ENCODE measurements at places on chromosomes 5 and 9. TPM values are rescaled to one million over a fixed set of nuclear protein-coding genes. Genes with fewer than 3 reads are reported as not detected.

The UBTD2 gene
- total RNA-seq, result 1.7 TPM

The DNAJB5 gene
- total RNA-seq, result 1.9 TPM

DNA sequence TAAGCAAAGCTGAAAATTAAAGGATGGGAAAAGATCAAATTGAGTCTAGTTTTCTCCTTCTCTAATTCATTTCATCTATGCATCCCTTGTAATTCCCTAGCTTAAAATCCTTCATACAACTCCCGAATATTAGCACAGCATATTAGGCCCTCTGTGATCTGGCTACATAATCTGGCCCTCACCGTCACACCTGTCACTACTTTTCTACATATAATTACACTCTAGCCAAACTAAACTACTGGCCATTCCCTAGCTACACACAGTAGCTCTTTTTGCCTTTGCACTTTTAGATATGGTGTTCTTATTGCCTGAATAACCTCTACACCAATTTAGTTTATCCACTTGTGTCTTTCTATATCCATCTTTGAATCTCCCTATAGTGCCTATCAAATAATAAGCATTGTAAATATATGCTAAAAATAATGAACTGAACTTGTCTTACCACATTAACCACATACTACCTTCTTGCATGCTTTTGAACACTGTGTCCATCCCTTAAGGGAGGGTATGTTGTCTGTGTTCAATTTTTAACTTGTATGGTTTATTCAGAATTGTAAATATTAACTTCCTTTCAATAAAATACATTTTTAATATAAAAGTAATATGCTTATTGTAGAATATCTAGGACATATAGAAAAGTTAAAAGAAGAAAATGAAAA is 15.9 kb downstream of the RANBP6 start:
- DNase-seq, result no peak

The GAPVD1 gene
- total RNA-seq, result 83.2 TPM

- no peak for DNase-seq
Observed at GRCh38 chr5:61881821-61882487, 424.1 kb upstream of the KIF2A start.

DNA sequence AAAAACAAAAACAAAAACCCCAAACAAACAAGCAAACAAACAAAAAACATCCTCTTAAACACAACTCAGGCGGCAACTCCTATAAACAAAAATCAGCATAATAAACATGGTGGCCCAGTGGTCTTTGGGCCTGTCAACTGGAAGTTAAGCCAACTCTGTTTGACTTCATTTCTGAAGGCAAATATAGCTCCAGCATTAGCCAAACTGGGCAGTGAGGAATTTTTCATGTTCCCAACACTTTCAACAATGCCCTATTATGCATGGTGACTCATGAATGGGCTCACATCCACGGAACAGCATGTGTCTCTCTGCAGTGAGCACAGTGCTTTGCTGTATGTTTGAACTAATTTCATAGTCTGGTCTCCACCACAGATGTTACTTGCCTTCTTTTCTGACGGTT is 143.9 kb upstream of the STC2 start:
- no peak for DNase-seq

The HTR4 gene
- not detected for total RNA-seq

- DNase-seq, result no peak
Observed at GRCh38 chr5:157520911-157521703, 54.5 kb downstream of the ADAM19 start.

DNA sequence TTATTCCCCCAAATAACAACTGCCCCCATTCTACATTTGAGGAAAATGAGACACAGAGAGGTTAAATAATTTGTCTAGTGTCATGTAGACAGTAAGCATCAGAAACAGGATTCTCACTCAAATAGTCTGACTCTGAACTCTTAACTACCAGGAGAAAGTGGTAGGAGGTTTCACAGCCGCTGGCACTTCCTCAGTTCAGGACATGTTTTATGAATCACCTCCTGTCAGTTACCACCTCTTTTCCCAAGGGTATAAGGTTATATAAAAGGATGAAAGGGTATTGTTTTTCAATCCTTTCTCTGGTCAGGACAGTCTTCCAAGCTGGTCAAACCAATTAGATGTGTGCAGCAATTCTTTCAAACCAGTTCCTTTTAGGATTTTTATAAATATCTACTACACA is 52.1 kb downstream of the TSSK1B start:
- DNase-seq, result no peak

The PCDHGA6 gene
- 0.21 TPM for total RNA-seq

- DNase-seq, result no peak
Observed at GRCh38 chr9:96156171-96156974, 145.6 kb downstream of the HSD17B3 start.

All from natural killer cell (primary cell).